ENCODE measurements at places on chromosomes 3 and 15.

- no peak for DNase-seq
Measured at GRCh38 chr15:90539789-90540188, 10.1 kb downstream of the CRTC3 start.

DNA sequence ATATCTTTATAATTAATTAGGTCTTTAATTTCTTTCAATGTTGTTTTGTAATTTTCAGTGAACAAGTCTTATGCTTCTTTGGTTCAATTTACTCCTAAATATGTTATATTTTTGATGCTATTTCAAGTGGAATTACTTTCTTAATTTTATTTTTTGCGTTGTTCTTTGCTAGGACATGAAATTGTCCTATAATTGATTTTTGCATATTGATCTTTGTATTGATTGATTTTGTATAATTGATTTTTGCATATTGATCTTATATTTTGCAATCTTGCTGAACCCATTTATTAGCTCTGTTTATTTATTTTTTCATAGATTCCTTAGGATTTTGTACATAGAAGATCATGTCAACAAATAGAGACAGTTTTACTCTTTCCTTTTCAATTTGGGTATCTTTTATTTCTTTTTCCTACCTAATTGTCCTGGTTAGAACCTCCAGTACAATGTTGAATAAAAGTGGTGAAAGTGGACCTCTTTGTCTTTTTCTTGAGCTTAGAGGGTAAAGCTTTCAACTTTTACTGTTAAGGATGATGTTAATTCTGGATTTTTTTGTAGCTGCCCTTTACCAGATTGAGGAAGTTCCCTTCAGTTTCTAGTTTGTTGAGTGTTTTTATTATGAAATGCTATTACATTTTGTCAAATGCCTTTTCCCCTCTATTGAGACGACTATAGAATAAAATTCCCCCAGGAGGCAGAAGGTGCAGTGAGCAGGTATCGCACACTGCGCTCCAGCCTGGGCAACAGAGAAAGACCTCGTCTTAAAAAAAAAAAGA is 36.8 kb upstream of the CCDC50 start:
- DNase-seq, result no peak

GRCh38 chr15:50116477-50116876 is 2.6 kb downstream of the ATP8B4 start:
- DNase-seq, result no peak

DNA sequence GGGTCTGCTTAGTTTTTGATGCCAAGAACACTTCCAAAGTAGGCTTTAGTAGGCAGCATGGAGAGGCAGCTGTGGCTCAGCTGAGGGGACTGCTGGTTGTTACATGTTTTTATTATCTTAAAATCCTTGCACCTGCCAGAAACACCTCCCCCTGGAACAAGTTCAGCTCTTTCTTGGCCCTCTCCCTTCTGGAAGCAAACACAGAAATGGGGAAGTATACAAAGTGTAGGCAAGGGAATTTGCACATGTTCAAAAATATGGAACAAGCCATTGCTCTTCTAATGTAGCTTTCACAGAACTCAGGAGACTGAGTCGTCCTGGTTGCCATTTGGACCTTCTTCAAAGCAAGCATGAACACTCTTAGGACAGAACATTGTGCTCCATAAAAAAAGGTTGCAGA is 169.1 kb upstream of the SEMA6D start:
- no peak for DNase-seq

- no peak for DNase-seq
Measured at GRCh38 chr3:114675104-114675503, 381.3 kb downstream of the TIGIT start.

DNA sequence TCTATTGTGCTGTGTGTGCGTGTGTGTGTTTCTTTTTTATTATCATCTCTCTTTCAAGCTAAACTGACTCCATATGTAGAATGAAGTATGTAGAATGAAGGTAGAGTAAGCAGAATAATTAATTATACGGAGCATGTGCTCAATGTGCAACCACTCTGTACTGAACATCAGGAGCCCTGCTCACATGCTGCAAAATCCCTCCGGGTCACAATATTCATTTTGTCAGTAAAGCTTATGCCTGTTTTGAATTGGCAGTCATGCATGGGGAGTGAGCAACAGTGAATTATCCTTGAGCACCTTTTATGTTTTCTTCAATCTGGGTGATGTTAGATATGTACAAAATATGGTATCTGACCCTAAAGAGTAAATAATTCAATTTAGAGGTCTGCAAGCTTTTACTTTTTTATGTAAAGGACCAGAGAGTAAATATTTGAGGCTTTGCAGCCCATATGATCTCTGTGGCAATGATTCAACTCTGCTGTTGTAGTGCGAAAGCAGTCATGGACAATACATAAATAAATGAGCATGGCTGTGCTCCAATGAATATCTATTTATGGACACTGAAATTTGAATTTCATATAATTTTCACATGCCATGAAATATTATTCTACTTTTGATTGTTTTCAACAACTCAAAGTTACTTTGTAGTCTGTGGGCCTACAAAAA is 199.9 kb downstream of the VGLL3 start:
- no peak for DNase-seq

GRCh38 chr3:162142511-162142910 is 645.9 kb downstream of the OTOL1 start:
- DNase-seq, result no peak

DNA sequence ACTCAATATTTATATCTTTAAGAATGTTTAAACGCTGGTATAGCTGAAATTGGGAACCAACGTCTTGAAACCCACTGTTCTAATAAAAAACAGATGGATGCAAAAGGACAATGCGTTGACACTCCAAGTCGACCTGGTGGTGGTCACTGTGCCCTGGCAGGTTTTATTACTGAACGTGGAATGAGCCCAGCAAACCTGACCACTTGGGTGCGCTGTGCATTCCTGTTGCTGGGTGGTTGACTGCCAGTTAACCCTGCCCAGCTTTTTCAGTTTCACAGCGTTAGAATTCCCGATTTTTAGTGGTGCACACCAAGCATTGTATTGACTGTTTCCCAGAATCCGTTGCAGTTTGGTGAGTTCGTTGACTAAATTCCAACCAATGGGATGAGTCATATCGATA is 384.4 kb downstream of the OCA2 start:
- no peak for DNase-seq

DNA sequence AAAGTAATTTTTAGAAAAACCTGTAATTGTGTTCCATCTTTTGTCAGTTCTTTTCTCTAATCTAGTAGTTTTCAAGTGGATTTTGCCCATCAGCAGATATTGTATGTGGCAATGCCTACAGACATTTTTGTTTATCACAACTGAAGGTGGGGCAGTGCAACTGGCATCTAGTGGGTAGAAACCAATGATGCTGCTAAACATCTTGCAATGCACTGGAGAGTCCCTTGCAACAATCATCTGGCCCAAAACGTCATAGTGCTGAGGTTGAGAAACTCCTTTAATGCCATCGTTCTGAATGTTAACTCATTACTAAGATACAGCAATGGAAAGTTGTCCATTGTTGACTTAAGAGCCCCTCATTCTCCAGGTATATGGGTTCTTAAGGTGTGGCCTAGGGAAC is 80.1 kb downstream of the BTD start:
- no peak for DNase-seq

DNA sequence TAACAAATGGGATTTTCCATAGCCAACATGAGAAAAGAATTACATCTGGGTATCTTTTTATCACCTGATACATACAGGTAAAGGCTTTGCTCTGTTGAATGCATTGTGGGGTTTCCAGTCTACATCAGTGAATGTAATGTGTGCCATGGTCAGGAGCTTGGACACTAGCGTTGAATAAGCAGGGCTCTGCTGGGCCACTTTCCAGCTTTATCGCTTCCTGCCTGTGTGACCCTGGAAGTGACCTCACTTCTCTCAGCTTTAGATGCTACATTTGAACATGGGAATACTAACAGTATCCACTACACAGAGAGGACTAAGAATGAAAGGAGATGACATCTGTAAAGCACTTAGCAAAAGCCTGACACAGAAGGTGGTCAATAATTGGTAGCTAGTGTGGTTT is 40.1 kb downstream of the TTC23 start:
- DNase-seq, result no peak

GRCh38 chr3:129514563-129514962 is 13.9 kb upstream of the RHO start:
- no peak for DNase-seq

DNA sequence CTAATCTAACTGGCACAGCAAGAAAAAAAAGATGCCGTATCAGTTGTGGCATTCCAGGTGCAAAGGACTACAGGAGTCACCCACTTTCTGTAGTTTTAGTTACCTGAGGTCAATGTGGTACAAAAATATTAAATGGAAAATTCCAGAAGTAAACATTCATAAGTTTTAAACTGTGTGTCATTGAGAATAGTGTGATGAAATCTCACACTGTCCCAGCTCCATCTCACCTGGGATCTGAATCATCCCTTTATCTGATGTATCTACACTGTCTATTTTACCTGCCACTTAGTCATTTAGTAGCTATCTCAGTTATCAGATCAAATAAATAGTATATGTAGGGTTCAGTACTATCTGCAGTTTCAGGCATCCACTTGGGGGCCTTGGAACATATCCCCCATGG is 26.7 kb downstream of the GBE1 start:
- no peak for DNase-seq

- no peak for DNase-seq
Measured at GRCh38 chr3:150509780-150510179, 36.5 kb downstream of the SERP1 start.

DNA sequence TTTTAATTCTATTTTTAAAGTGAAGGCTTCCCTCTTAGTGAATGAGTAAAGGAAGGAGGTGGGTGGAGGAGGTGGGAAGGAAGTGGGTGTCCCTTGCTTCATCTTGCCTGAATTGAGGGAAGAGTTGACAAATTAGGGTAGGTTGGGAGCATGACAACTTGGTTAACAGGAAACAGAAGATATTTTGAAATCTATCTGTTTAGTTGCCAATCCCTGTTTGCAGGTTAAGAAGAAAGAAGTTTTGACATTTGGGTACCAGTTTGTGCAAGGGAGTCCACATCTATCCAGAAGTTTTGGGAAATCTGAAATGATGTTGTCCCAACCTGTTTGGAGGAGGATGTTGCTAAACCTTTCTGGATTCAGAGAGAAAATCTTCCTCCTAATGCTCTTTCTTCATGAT is 204.1 kb upstream of the SUCLG2 start:
- DNase-seq, result no peak

- no peak for DNase-seq
Measured at GRCh38 chr15:76418352-76419140, 82.0 kb downstream of the ISL2 start.
